ENCODE measurements at places on chromosomes 13 and 19.

- peak; percentile 75 for DNase-seq
These were observed 6.0 kb downstream of the SPRED3 start for GRCh38 chr19:38394488-38394887.

GRCh38 chr19:54197121-54197520, 3.5 kb upstream of the RPS9 start:
- no peak for DNase-seq

DNA sequence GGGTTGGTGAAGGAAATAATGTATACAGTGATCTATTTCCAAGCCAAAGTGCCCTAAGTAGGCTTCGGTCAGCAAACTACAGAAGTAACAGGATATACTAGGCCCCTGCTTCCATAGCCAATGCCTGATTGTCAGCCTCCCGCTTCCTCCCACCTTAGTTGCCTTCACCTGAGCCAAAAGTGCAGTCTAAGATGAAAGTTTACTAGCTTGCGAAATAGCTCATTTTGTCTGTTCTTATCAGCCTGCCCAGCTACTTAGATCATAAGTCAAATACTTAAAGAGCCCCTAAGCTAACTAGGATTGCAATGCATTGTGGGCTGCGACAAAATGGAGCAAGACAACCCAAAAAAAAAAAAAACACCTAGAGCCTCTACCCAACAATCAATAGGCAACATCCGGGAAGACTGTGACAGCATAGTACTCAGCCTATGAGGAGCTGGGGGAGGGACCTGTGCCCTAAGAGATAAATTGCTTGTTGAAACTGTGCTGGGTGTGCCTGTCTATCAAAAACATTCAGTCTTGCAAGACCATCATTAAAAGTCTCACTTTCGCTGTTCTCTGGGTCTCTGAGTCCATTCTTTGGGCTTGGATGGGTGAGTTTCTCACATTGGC, 454.7 kb upstream of the TSHZ3 start:
- DNase-seq, result no peak

- no peak for DNase-seq
These were observed at the start of gene GRIN3B for GRCh38 chr19:1000095-1000494. Gene GRIN3B (plus strand): TSS chr19:1000419. CDS start chr19:1000438, 19 bp downstream.

- no peak for DNase-seq
These were observed 1.1 kb downstream of the LNX2 start for GRCh38 chr13:27619093-27619727.

DNA sequence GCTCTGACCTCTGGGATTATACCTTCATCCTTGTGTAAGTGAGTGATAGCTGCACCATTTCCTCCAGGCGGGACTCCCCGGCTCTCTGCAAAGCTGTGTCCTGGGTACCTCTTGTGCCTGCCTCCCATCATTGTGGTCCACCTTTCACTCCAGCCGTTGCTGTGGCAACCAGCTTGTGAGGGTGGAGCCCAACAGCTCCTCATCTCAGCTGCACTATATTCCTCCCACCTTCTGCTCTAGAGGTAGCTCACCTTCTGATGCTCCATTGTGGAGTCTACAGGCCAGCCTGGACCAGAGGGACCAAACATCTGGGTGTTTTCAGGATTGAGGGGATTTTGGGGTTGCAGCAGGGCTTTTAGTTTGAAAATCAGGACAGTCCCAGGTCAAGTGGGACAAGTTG, 708.2 kb downstream of the UQCRFS1 start:
- DNase-seq, result no peak

DNA sequence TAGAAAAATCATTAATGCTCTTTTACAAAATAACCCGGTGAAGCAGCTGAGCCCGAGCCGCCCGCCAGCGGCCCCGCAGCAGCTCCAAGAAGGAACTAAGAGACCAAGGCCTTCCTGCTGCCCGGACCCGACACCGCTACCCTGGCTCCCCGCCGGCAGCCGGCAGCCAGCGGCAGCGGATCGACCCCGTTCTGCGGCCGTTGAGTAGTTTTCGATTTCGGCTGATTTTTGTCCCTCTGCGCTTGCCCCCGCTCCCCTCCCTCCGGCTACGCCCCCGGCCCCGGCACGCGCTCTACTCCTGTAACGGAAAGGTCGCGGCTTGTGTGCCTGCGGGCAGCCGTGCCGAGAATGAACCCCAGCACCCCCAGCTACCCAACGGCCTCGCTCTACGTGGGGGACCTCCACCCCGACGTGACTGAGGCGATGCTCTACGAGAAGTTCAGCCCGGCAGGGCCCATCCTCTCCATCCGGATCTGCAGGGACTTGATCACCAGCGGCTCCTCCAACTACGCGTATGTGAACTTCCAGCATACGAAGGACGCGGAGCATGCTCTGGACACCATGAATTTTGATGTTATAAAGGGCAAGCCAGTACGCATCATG, at the start of gene PABPC3:
PABPC3 (plus strand) TSS at position 286 of the 603 bp plus-strand sequence; CDS start at position 349, 63 bp downstream.
- no peak for DNase-seq

DNA sequence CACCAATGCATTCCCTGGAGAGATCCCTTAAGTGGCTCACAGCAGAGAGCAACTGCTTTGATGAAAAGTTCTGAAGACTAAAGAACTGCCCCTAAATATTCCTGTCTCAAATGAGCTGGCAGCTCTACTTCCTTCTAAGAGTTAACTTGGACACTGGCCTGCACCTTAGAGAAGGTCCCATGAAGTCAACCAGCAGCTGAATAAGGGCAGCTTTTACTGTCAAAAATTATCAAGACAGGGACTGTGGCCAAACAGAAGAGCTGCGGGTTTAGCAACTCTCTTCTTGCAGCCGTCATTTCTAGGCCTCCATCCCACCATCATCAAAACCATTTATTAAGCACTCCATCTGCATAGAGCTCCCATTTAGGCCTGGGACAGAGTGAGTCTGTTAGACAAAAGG, 491.1 kb upstream of the TSHZ3 start:
- DNase-seq, result no peak

DNA sequence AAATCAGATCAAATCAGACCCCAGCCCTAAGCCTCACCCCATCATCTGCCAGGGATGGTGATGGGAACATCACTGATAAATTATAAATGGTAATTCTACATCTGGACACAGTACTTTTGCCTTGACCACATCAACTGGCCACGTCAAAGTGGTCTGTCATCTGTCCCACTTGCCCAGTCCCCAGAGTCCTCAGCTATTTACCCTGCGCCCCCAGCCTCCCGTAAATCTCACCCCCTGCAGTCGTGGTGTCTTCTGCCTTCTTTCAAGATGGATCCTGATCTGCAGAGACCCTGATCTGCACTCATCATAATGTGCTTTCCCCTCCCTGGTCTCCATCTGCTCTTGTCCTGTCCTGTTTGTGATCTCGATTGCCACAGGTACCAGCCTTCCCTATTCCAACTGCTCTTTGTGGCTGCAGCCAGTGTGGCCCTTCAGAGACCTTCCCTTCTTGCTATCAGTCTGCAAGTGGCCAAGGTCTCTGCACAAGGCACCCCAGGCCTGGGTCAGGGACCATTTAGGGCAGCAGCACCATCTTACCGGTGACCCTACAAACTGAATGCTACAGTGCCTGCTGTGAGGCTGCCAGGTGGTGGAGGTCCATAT, 26.7 kb upstream of the POP4 start:
- DNase-seq, result no peak

GRCh38 chr13:45336025-45336800, 4.8 kb downstream of the TPT1 start:
- no peak for DNase-seq

- no peak for DNase-seq
These were observed 99.2 kb downstream of the SLC7A1 start for GRCh38 chr13:29496241-29496712.

- DNase-seq, result no peak
These were observed 289.6 kb downstream of the TEX29 start for GRCh38 chr13:111610081-111610480.

DNA sequence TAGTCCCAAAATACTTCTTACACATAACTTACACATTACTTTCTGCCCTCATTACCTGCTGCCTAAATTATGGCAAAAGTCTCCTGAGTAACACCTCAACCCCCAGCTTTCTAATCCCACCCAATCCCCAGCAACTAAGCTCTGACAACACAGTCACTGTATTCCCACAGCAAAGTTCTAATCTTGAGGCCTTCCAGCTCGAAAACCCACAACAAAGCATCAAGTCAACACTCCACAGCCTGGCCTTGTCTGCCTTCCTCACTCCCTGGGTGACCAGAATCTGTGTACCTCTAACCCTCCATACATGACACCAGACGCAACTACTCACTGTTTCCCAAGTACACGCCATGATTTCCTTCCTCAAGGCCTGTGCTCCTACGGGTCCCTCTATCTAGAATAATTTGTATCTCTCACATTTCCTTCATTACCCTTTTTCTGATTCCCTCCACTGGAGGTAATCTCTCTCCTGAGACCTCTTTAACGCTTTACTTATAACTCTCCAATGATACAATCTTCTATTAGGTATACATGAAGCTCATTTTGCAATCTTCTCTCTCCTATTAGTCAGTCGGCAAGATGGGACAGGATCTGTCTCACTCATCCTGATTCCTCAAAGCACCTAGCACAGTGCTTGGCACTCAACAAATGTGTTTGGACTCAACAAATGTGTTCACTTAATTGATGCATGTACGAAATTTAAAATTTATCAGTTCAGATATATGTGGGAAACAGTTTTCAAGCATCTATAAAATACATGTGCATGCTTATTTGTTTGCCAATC, 87.6 kb upstream of the DOCK9 start:
- no peak for DNase-seq

GRCh38 chr13:102197193-102197592, 204.7 kb downstream of the FGF14 start:
- no peak for DNase-seq

DNA sequence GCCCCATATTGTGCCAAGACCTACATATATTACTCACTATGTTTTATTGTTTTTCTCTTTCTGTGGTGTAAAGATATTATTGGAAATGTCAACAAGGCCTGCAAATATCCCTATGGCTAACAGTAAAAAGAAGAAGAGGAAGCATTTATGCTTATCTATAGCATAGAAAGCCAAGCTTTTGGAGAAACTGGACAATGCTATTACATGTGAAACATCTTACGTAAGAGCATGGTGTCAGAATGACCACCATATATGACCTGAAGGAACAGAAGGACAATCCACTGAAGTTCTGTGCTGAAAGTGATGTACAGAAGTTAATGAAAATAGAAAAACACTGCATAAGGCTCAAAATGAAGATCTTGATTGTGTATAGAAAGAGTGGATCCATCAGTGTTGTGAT, 145.2 kb downstream of the KCTD12 start:
- no peak for DNase-seq

DNA sequence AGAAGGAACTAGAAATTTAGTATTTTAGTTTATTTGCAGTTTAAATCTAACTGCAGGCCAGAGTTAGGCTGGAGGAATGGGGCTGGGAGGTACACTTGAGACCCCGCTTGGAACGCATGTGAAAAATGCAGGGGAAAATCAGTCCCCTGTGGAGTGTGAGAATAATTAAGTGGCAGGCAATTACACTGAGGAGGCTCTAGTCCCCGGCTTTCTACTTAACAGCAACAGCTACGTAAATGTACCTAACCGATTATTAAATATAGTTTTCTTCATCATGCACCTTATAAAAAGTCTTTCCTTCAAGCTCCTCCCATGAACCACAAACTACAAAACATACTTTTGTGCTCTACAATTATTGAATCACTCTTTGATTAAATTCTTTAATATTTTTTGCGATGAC, 804 bp downstream of the ZNF708 start:
- DNase-seq, result no peak

DNA sequence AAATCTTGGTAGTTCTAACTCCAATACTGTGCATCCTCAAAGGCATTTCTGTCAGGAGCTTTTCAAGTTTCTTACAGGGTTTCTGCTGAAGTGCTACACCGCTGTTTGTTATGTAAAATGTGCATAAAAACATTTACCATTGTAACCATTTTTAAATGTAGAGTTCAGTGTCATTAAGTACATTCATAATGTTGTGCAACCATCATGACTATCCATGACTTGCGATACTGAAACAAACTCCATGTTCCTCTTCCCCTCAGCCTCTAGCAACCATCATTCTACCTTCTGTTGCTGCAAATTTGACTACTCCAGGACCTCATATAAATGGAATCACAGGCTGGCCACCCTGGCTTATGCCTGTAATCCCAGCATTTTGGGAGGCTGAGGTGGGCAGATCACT, 14.4 kb upstream of the SLC25A42 start:
- DNase-seq, result no peak

DNA sequence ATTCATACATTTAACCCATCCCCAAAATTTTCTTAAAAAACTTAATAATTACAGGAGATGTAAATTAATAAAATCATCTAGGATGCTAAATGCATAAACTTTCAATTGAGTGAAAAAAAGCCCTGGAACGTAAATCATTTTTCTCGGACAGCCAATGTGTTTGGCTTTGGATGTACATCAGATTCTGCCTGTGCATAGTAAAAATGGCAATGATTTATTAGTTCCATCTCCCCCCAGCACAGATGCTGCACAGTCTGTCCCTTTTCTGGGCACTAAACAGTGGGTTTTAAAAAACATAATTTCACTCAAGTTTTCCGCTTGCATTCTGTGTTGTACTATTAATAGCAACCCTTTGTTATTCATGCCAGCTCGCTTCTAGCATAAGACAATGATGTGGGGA, 147.7 kb downstream of the TM9SF2 start:
- DNase-seq, result no peak

DNA sequence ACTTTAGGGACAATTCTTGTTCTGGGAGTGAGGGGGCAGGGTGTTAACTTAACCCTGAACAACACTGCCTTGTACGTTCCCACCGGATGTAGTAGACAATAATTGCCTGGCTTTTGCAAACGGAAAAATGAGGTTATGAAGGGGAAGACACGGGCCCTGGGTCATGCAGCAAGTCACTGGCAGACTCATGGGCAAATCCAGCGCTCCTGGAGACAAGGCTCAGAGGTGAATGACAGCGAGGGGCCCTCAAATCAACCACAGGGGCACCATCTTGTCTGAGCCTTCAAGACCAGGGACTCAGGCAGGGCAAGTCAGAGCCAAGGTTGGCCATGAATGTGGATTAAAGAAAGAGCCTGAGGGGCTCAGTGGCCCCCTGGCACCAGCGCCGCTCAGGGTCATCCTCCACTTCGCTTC, 2.8 kb downstream of the RASA3 start:
- no peak for DNase-seq

GRCh38 chr19:43957891-43958290, 6.9 kb downstream of the ZNF221 start:
- no peak for DNase-seq

GRCh38 chr13:42658019-42658418, 84.1 kb downstream of the TNFSF11 start:
- no peak for DNase-seq

DNA sequence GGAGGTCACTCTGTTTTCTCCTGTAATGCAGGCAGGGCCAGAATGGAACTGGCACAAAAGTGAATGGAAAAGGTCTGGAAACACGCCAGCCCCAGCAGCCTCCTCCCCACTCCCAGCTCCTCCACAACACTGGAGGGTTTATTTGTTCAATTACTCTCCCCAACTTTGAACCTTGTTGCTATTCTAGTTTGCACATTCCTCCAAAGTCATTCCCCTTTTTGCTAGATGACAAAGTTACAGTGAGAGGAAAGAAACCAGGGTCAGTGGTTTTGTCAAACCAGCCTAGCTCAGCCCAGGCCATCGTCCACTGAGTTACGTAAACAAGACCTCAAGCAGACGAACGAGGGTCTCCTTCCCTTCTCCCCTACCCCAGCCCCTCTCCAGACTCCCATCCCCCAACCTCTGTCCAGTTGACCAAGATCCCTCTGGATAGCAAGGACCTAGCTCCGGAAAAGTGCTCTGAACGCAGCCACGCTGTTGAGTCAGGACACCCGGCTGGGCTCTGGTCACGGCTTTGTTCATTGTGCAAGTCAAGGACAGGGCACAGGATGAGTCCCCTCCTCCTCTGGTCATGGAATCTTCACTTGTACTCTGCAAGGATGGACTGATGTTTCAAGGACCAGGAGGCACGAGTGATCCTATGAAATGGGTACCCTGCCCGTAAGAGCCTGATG, 180.0 kb downstream of the USP12 start:
- DNase-seq, result no peak

All from T-helper 1 cell (primary cell).